ENCODE measurements at places on chromosomes 11 and 22.

GRCh38 chr11:118768690-118769089 is 22.3 kb downstream of the DDX6 start:
- DNase-seq, result no peak

GRCh38 chr11:47241841-47242301 is 6.7 kb downstream of the ACP2 start:
- DNase-seq, result no peak

- no peak for DNase-seq
Observed at GRCh38 chr11:114297806-114298709, 1.9 kb downstream of the NNMT start.

- DNase-seq, result no peak
Observed at GRCh38 chr11:104061853-104062521, 25.5 kb downstream of the DDI1 start.

GRCh38 chr11:2147391-2147790 is 8.2 kb upstream of the IGF2 start:
- no peak for DNase-seq

- no peak for DNase-seq
Observed at GRCh38 chr11:65654375-65655349, 8.1 kb downstream of the RELA start.

- DNase-seq, result no peak
Observed at GRCh38 chr11:26704249-26704648, 17.6 kb downstream of the SLC5A12 start.

GRCh38 chr22:29096736-29097669 is 24.2 kb downstream of the KREMEN1 start:
- no peak for DNase-seq

GRCh38 chr22:46749682-46750529 is 11.9 kb upstream of the CERK start:
- DNase-seq, result no peak

DNA sequence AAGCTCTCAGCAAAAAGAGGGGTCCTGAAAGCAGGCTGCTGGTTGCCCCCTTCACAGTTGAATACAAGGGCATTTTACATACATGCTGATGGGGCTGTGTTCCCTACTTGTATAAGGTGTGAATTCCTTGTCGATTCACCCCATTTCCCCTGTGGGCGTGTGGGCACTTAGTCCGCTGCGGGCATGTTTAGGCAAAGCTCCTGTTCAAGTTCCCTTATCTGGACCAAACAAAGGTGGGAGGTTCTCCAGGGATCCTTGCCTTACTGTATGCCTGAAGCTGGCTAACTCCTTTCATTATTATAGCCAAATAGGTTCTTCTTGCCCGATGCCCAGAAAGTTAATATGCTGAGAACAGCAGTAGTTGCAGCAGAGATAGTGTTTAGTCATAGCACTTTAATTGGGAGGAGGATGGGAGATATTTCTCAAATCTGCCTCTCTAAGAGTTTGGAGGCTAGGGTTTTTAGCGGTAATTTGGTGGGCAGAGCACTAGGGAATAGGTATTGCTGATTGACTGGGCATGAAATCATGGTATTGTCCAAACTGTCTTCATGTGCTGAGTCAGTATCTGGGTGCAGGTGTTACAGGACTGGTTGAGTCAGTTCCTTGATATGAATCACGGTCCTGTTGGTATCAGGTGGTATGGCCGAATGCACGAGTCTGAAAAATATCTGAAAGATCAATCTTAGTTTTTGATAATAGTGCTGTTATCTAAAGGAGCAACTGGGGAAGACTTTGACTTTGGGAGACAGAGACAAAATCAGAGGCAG is 32.7 kb downstream of the METTL15 start:
- DNase-seq, result no peak

GRCh38 chr11:108805030-108805429 is 140.2 kb downstream of the DDX10 start:
- no peak for DNase-seq

DNA sequence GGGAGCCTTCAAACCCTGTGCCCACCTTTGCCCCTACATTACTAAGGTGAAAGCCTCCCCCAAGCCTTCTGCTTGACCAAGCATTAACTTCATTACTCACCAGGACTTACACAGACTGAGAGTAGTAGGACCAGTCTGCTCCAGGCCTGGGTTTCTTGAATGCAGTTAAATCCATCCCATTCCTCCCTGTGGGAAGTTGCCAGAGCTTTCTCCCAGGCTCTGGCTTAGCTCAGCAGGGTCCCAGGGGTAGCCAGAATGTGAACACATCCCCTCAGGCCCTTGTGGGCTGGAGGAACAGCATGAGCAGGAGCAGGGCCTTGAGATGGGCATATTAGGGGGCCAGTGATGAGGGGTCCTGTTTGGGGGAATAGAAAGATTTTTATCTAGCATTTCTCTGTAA is 59.9 kb downstream of the RRM1 start:
- no peak for DNase-seq

GRCh38 chr11:122745111-122745510 is 89.6 kb downstream of the UBASH3B start:
- no peak for DNase-seq

- DNase-seq, result no peak
Observed at GRCh38 chr11:122893131-122893530, 10.6 kb downstream of the JHY start.

DNA sequence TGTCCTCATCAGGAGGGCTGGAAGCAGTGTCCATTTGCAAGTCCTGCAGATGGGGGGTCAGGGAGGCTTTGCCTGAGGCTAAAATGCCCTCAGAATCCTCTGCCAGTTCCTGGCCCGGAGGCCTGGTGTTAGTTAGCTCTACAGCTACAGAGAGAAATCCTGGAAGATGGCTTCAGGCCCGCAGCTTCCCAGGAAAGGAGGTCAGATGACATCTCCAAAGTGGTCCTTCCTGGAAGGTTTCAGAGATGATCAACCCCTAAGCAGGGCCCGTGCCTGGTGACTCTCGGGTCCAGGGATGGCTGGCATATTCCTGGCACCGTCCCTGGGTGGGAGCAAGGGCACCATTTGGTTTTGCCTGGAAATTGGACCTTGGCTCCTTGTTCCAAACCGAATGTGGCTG is 959.1 kb downstream of the BRD1 start:
- no peak for DNase-seq

GRCh38 chr11:75270896-75271418 is 30.4 kb downstream of the TPBGL start:
- DNase-seq, result peak; percentile 53

GRCh38 chr22:41682033-41682807 is 6.4 kb downstream of the SNU13 start:
- peak; percentile 88 for DNase-seq

GRCh38 chr22:39132281-39132680 is 20.2 kb downstream of the CBX7 start:
- DNase-seq, result no peak

All from CD4-positive, alpha-beta T cell treated with Interleukin-10 for 1 hour (primary cell).